ENCODE measurements at places on chromosomes 1 and 21.

DNA sequence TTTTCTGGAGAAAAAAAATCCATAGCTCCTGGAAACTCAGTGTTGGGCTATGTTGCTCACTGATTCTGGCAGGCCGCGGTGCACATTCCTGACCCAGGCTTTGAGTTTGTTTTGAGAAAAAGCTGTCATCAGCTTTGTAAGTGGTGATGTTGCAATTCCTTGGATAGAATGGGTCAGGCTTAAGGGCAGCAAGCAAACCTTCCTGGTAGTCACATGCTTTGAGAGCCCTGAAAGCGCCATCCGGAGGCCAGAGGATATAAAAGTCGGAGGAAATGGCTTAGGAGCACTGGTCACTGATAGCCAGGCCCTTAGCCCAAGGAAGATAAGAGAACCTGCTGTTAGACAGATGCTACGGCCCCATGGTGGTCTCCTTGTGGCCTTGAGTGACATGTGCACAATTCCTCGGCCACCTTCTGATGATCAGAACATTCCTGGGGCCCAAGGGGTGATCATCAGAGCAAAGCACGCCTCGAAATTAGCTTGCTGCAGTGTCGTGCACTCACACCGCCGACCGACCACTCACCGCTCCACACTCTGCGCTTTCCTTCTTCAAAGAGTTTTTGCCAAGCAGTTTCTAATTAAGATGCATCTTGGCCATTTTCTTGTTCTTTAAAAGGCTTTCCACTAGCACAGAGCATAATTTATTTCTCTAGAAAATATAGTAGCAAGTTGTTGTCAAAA is 78.6 kb downstream of the MAN1C1 start:
- no peak for DNase-seq

DNA sequence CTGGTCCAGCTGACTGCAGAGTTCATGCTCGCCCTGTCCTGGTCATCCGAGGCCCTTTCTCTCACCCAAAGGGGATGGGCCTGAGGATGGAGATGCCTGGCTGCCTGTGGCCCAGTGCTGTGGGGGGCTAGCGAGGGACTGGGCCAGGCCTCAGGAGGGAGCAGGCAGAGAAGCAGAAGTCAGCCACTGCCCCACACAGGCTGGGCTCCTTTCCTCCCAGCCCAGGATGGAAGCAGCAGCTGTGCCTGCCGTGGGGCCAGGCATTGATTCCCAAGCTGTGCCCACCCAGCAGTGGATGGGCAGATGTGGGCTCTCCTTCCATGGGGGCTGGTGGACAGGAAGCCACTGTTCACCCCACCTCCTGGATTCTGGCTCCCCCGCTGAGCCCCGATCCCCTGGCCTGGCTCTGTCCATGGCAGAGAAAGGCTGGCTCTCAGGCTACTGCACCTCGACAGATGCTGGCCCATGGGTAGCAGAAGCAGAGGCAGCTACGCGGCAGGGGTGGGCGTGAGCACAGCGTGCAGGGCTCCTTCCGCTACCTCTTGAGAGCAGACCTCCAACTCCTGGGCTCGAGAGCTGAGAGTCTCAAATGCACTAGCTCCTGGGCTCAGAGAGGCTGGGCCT is 24.6 kb downstream of the RUNX3 start:
- DNase-seq, result no peak

DNA sequence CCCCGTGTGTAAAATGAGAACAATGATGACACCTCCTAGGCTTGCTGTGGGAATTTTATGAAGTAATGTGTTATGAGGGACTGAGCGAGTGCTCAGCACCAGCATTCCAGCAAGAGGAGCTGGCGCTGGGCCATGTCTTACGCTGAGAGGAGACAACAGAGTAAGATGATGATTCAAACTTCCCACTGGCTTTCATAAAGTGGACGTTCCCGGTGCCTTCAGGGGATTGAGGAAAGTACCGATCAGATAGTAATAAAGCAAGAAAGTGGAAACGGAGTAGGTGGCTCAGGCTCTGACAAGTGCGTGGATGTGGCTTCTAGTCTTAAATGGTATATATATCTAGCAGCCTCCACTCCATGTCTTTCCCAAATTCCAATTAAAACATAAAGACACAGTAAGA is 23.8 kb downstream of the EPHA10 start:
- DNase-seq, result no peak

GRCh38 chr1:83761167-83762038 is 237.5 kb downstream of the TTLL7 start:
- DNase-seq, result no peak

All from stimulated activated CD4-positive, alpha-beta T cell treated with anti-CD3 and anti-CD28 coated beads, Interleukin-12 subunit alpha, Interleukin-12 subunit beta, amount 100 ng/mL, for 24 hours (primary cell).